ENCODE measurements at places on chromosomes 4 and X. TPM values are rescaled to one million over a fixed set of nuclear protein-coding genes. Genes with fewer than 3 reads are reported as not detected.

The HDX gene
- 6.4 TPM for total RNA-seq

The NDNF gene
- total RNA-seq: 2.6 TPM

DNA sequence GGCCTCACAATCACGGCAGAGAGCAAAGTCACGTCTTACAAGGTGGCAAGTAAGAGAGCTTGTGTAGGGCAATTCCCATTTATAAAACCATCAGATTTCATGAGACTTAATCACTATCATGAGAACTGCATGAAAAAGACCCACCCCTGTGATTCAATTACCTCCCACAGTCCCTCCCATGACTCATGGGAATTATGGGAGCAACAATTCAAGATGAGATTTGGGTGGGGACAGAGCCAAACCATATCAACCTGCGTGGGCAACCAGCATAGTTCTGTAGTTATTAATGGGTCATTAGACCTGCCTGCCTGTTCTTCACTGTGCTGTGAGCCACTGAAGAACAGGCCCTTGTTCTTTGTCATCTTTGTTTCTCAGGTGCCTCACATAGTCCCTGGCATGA lies 593.7 kb upstream of the BOD1L1 start:
- H3K27ac ChIP-seq: no peak overlapping the region
- H3K4me1 ChIP-seq: no peaks in the 10 kb centered on the region

DNA sequence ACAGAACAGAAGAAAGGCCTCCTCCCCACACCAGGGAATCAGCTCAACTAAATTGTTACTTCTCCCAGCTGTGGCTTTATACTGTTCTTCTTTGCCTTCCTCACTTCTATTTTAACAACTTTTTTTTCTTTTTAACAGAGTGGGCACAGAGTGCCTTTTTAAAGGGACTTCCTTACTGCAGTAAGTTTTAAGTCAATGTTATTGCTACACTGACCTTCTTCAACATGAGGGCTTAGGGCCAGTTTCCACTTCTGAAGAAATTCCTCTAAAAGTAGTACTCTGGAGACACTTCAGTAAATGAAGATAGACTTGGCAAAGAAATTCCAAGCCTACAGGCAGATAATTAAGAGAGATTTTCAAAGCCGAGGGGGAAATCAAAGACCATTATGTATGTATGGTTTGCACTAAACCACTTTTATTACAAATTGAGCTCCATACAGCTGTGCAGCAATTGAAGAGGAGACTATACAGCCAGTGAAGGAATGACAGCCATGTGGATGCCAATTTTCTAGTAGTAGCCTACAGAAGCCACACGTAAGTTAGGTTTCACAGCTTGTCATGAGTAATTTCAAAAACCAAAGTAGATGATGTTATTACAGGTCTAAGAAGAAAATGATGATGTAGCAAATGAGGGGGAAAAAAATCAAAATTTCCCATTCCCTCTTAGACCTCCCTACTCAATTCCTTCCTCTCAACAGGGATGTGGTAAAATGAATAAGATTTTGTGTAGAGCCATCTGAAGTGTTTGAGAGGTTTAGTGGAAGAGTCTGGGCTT lies 36.9 kb upstream of the RASGEF1B start:
- H3K4me3 ChIP-seq: no peak overlapping the region
- no peaks in the 10 kb centered on the region for H3K4me1 ChIP-seq
- no peak for DNase-seq
- H3K27ac ChIP-seq: no peak overlapping the region
- no peaks in the 10 kb centered on the region for H3K27me3 ChIP-seq
- H3K36me3 ChIP-seq: no peaks in the 10 kb centered on the region

GRCh38 chr4:184774152-184774551 lies 40.3 kb upstream of the CENPU start:
- no peaks in the 10 kb centered on the region for H3K4me1 ChIP-seq
- no peak for DNase-seq
- no peaks in the 10 kb centered on the region for H3K27me3 ChIP-seq
- no peaks in the 10 kb centered on the region for H3K36me3 ChIP-seq
- H3K27ac ChIP-seq: no peak overlapping the region
- no peak overlapping the region for H3K4me3 ChIP-seq
